Dermis blood vessel endothelial cell (primary cell): ENCODE measurements at places on chromosomes 5 and 9.
A peak's percentile ranks its signal among the peaks of the same experiment; 100 is the strongest.

- DNase-seq = no peak
Observed at GRCh38 chr5:99438619-99439018, 509.8 kb upstream of the CHD1 start.

- no peak for DNase-seq
Observed at GRCh38 chr5:68646144-68646543, 430.6 kb downstream of the PIK3R1 start.

DNA sequence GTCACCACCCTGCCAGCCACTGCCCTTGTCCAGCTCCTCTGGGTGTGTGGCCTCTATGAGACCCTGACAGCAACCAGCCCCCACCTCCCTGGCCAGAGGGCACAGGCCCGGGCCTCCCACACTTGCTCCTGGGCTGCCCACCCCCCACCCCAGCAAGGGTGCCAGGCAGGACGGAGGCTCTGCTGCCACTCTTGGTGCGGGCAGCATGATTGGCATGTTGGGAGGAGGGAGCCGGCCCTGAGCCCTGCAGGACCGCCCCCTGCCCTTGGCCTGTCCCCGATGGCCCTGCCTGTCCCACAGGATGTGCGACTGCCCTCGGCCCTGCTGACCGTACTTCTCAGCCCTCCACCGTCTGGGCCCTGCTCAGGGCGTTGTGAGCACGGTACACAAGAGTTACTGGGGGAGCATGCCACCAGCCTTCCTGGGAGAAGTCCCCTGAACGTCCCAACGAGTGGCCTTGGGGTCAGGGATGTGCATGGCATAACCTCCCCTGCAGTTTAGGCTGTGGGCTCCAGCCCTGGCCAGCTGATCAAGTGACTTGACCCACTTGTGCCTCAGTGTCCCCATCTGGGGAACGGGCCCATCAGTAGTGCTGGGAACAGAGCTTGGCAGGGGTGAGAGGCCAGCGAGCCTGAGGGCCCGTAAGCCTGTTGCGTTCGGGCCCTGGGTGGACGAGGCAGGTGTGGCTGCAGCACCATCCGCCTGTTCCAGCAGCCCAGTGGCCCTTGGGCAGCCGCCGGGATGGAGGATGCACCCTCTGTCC lies 16.0 kb downstream of the GPSM1 start:
- no peak for DNase-seq

- peak; percentile 38 for DNase-seq
Observed at GRCh38 chr9:91159664-91160121, 202.0 kb downstream of the AUH start.

GRCh38 chr5:39713250-39713916 lies 288.6 kb upstream of the DAB2 start:
- no peak for DNase-seq

DNA sequence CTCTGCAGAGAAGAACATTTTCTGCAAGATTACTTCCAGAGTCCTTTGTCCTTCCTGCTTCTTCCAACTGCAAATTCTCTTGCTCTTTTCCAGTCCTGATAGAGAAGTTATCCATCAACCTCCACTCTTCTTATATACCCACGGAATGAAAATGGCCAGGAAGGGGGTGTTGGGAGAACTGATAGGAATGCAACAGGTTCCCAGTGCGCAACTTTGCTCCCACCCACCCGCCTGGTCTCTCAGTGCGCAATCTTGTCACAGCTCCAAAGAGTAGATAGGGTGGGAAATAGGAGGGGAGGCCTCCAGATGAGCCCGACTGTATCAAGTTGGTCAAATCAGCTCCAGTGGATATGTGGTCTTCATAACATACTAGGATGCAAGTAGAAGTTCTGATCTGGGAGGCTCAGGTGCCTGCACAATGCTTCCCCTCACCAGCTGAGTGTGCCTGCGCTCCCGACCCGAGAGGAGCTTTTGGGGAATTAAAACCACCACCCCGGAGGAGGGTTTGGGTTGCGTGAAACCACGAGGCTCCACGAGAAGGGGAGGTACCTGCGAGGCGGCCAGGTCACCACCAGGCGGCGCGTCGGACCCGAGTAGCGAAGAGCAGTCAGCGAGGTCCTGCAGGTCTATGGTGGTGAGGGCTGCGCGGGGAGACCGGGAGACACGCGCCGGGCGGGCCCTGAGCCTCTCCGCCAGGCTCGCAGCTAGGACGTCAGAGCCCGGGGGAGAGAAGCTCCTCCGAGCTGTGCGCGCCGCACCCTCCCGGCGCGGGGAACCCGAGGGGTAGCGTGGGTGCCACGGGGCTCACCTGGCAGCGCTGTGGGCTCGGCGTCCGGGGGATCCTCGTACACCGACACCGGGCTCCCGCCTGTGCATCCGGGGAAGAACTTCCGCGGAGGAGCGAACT lies 835 bp downstream of the MCIDAS start:
- DNase-seq = peak; percentile 63

- peak; percentile 79 for DNase-seq
Observed at GRCh38 chr5:140131967-140132409, 6.3 kb downstream of the IGIP start.

DNA sequence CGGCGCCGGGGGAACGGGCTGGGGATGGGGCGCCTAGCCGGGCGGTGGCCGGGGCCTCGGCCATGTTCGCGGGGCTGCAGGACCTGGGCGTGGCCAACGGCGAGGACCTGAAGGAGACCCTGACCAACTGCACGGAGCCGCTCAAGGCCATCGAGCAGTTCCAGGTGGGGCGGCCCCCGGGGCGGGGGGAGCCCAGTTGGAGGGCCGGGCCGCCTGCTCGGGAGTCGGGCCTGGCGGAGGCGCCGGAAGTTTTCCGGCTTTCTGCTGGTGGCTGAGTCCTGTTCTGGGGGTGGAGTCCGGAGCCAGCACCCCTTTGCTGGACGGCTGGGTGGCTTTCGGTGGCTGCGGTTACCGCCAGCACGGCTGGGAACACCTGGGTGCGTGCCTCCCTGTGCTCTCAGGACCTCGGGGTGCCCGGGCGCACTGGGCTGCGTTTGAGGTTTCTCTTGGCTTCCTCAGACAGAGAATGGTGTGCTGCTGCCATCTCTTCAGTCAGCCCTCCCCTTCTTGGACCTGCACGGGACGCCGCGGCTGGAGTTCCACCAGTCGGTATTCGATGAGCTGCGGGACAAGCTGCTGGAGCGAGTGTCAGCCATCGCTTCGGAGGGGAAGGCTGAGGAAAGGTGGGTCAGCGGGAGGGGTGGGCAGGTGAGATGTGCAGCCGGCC lies 454 bp downstream of the NELFB start:
- DNase-seq = peak; percentile 41

DNA sequence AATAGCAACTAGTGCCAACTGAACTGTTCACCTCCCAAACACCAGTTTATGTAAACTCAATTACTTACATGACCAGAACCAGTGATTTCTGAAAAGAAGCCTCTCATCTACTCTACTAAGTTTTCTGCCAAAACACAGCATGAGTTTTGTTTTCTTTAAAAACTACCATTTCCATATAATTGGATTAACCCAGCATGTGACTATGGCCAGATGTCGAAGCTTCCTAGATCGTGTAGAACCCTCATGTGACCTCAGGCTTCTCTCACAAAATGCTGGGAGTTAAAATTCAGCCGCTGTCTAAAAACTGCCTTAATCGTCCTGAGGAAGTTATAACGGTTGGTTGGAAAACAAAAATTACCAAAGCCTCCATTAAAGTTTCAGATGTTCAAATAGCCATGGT lies 303.5 kb downstream of the IRX1 start:
- no peak for DNase-seq

- no peak for DNase-seq
Observed at GRCh38 chr5:68015381-68016302, 199.9 kb upstream of the PIK3R1 start.

DNA sequence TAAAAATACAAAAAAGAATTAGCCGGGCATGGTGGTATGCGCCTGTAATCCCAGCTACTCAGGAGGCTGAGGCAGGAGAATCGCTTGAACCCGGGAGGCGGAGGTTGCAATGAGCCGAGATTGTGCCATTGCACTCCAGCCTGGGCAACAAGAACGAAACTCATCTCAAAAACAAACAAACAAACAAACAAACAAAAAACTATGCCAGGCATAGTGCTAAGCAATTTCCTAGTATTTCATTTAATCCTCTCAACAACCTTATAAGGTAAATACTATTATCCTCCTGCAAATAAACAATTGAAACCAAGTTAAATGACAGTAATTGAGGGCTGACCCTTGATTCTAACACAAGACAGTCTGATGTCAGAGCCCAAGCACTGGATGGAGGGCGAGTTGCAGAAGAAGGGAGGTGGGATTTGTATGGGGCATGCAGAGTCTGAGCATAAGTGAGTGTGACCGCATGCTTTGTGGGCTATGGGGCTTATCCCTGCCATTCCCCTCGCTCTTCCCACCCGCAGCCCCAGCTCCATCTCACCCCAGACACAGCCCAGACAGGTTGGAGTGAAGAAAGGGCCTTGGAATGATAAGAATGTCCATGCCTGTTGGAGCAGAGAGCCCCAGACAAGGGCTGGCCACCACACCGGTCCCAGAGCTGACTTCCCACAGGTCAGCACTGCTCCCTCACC lies 24.3 kb upstream of the RPS14 start:
- DNase-seq = no peak

GRCh38 chr5:15074651-15075050 lies 203.1 kb upstream of the ANKH start:
- no peak for DNase-seq

- DNase-seq = no peak
Observed at GRCh38 chr9:19138084-19138483, 10.8 kb upstream of the PLIN2 start.

DNA sequence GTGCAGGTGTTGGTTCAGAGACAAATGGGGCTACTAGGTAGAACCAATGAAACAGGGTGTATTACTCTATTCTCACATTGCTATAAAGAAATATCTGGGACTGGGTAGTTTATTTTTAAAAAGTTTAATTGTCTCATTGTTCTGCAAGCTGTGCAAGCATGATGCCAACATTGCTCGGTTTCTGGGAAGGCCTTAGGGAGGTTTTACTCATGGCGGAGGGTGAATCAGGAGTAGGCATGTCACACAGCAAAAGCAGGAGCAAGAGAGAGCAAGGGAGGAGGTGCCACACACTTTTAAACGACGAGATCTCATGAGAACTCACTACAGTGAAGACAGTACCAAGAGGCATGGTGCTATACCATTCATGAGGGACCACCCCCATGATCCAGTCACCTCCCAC lies 134.6 kb downstream of the PIK3R1 start:
- DNase-seq = no peak

DNA sequence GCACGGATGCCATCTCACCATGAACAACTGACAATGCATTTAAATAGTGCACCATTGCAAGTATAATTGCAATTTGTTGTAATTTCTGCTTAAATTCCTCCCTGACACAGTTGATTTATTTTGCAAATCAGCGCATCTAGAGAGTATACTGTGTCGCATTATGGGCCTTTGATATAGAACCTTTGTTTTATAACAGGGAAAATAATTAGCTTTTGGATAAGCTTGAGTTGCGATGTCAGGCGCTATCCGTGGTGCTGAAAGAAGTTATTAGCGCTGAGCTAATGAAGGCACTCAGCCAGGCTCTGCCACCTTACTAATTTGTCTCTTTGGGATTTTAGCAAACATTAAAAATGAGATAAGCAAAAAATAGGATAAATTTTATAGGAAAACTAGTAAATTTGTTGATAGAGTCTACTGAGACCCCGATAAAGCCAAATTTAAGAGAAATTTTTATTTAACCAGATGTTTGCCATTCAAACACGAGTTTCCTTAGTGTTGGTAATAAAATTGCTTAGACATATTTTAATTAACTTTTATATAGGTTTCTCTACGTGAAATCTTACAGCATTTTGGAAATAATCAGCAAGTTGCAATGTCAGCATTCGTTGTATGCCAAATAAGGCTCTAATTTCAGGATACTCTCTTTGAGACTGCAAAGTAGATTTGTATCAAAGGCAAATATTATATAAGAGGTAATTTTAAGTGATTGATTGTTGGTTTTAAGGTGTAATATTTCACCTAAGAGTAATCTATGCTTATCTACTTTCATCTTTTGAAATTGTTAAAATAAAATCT lies 355.5 kb downstream of the TLR4 start:
- peak; percentile 53 for DNase-seq

DNA sequence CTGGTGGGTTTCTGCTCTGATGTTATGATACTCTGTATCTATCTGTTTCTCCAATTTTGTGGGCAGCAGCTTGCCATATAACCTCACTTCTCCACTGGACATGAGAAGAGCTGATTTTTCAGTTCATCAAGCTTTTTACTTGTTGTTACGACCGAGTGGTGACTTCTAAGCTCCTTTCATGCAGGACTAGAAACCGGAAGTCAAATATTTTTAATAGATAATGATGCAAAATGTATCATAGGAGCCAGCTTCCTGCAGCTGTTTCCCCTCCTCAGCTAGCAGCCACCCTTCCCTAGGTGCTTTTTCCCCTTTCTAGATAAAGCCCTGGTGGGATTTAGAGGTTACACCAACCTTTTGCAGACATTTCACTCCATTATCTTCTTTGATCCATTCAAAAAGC lies 17.0 kb upstream of the ADAM19 start:
- DNase-seq = peak; percentile 68
